ENCODE measurements at places on chromosomes 2 and 18.

DNA sequence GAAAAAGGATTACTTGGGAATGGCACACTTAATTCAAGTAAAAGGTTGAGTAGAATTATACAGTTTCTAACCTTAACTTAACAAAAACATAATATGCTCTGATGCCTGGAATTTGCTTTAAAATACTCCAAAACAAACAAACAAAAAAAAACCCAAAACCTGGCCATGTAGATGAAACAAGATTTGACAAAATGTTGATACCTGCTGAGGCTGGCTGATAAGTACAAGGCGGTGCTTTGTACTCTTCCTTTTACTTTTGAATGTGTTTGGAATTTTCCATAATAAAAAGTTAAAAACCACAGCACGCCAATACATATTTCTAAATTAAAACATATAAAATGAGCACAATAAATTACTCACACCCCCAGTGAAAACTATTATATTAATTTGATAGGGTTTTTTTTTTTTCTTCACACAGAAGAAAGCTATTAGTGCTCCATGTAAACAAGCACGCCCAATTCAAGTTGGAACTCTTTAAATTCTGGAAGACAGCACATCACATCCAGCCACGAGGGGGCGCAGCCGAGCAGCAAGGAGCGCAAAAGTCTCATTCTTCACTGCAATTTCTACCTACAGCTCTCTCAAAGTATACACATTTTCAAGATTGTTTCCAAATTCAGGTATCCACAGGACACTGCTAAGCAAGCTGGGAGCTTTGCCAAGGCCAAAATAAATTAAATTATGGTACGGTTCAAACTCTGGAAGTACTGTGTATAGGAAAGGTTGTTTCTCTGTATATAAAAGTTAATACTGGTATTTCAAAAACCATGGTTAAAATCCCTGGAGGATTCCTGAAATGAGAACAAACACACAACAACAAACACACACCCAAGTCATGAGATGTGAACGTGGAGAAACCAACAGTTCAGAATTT lies 7.5 kb downstream of the SERTAD2 start:
- peak; percentile 75 for DNase-seq

DNA sequence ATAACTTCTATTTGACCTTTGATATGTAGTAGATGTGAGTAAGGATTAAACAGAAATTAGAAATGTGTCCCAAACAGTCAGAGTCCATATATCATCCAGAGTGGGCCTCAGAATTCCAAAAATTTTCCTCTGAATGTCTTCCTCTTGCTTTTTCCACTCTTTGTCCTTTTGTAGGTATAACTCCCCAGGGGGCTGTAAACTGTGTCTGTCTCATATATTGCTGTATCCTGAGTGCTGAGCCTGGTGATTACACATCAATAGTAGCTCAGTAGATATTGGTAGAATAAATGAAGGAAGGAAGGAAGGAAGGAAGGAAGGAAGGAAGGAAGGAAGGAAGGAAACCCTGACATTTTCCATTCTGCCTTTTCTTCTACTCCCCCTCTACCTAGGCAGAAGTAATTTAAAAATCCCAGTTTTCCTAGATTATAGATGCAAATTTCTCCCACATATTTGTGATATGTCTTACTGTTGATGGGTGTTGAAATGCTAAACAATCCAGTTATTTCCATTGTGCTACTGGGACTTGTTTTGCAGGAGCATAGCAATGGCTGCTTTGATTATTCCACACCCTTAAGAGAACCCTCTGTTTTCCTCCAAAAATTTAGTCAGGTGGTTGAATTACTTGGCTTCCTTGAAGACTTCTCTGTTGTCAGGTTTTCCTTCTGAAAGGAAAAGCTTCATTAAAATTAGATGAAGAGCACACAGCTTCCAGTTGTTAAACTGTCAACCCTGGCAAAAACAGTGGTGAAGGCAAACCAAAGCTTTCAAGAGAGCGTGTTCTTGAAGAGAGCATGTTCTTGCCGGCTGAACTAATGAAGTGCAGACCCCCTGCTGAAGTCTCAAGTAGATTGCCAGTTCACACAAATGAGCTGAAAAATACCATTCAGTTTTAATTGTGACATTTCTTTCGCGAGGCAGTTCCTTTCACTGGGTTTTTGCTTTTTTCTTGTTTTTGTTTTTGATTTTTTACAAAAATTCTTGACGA lies 147.8 kb downstream of the KCNE4 start:
- DNase-seq: no peak

DNA sequence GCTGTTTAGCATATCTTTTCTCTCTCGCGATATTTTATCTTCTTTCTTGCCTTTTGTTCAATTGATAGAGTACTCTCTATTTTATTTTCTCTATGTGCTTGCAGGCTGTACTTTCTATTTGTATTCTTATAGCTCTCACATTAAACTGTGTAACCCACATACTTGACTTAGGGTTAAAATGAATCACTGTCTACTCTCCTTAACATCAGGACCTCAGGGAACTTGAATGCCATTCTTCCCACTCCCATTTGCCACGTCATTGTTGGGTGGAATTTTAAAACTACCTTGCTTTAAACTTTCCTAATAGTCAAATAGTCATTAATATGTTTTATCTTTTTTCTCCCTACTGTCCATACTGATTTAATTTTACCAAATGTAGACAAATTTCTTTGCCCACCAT lies 269.7 kb downstream of the ALPK2 start:
- no peak for DNase-seq

GRCh38 chr18:79805926-79806487 lies 8.3 kb downstream of the KCNG2 start:
- DNase-seq: no peak

DNA sequence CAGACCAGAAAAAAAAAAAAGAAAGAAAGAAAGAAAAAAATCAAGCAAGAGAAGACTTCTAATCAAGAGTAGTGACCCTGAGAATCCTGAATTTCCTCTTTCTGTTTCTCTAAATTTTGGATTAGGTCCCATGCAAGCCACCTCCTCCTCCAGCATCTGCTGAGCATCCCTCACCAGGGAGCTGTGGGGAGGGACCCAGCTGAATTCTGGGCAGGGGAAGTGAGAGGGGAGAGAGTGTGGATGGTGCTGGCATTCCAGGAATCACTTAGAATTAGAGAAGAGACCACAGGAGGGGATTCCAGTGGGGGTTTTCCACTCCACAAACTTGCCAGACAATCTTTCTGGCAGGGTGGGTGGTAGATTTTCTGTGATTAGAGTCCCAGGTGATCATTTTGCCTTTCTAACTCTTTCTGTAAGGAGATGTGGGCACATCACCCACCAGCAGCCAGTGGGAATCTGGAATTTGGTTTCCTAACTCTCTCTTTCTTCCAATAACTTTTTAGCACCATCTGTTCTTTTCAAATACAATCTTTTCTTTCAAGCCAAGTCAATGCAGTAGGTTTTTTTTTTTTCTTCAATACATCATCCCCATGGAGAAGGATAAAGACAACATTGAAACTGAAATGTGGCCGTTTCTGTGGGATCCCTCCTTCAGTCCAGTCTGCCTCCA lies 279.2 kb downstream of the CLIP4 start:
- no peak for DNase-seq

- no peak for DNase-seq
Measured at GRCh38 chr2:226580403-226580802, 219.2 kb downstream of the IRS1 start.

- DNase-seq: no peak
Measured at GRCh38 chr2:146451972-146452371, 1392.9 kb upstream of the ACVR2A start.

GRCh38 chr2:48364100-48364499 lies 165.9 kb upstream of the STON1 start:
- no peak for DNase-seq

DNA sequence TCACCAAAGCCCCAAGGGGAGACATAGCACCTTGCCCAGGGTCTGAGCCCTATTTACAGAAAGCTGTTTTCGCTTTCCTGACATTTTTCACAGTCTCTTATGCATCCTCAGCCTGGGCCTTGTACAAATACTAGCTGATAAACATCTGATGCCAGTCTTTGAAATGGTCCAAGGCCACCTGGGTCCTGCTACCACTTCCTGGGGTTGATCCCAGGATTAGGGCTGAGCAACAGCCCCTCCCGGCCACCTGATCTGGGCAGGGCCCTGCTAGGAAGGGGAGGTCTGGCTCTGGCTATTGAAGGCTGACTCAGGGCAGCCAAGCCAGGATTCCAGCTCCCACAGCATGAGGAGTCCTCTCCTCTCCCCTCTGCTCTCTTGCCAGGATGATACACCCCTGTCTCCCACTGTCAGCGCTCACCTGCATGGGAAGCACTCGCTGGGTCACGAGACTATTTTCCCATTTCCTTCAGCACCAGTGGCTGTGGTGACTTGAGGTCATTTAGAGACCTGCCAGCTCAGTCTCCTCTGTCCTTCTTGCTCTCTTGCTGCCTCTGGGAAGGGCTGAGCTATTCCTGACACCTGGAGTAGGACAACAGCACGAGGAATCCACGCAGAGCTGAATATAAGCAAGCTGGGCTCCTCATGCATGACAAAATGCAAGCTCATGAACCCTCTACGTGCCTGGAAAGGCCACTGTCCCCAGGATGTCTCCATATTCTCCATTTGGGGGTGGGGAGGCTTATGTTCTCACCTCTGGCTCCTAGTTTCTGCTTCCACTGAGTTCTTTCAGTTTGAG lies 53.0 kb upstream of the LGALSL start:
- no peak for DNase-seq

DNA sequence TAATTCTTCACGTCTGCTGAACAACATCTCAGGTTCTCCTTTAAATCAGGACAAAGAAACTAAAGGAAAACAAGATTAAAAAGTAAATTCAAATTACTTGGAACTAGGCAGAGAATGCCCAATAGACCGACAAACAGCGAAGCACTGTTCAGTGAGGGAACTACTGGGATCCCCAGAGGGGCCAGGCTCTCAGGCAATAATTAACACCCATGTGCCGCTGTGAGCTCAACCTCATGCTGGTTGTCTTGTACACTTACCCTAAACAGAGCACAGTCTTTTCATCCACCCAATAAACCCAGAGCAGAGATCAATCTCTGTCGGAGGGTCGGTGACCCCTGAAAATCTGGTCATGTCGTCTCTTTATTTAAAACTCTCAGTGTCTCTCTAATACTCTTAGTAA lies 229.9 kb upstream of the CRIM1 start:
- DNase-seq: no peak

DNA sequence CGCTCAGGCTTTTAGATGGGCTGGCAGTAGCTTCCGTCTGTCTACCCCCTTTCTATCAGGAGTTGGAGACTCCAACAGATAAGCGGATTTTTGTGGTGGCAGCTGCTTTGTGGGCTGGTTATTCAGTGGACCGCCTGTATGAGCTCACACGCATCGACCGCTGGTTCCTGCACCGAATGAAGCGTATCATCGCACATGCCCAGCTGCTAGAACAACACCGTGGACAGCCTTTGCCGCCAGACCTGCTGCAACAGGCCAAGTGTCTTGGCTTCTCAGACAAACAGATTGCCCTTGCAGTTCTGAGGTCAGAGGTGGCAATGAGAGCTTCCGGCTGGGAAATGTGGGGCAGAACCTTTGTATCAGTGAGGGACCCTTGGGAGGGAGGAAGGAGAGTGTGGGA lies 14.8 kb downstream of the CAD start:
- no peak for DNase-seq

DNA sequence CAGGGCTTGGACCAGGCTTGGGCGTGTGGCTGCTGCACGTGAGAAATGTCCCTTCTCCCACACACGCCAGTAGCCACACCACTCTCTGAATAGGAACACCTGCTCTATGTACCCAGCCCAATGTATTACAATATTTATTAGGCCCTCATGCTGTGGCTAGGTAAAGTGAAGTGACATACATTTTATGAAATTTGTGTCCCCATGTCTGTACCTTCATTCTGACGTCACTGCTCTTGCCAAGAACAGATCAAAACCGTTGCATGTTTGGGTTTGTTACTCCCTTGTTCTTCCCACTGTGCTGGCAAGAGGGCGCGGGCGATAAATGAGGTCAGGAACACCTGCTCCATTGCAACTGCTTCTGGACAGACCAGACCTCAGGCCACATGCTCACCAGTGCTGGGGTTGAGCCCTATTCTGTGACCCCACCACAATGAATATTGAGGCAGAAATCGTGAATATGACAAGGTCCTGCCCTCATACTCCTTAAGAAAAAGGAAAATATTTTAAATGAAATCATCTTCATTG lies 436.4 kb upstream of the SALL3 start:
- no peak for DNase-seq

DNA sequence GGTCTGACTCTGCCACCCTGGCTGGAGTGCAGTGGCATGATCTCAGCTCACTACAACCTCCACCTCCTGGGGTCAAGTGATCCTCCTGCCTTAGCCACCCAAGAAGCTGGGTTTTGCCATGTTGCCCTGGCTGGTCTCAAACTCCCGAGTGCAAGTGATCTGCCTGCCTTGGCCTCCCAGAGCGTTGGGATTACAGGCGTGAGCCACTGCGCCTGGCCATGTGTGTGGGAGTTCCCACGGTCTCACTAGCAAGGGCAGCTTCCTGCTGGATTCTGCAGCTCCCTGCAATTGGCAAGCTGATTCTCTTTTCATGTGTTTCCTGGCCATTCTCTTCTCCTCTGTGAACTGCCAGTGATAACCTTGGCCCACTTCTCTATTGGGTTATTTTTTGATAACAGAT lies 84.0 kb downstream of the USP40 start:
- no peak for DNase-seq

GRCh38 chr18:56575819-56576663 lies 62.4 kb downstream of the TXNL1 start:
- DNase-seq: peak; percentile 6

GRCh38 chr2:13466076-13466475 lies 749.3 kb downstream of the TRIB2 start:
- no peak for DNase-seq

DNA sequence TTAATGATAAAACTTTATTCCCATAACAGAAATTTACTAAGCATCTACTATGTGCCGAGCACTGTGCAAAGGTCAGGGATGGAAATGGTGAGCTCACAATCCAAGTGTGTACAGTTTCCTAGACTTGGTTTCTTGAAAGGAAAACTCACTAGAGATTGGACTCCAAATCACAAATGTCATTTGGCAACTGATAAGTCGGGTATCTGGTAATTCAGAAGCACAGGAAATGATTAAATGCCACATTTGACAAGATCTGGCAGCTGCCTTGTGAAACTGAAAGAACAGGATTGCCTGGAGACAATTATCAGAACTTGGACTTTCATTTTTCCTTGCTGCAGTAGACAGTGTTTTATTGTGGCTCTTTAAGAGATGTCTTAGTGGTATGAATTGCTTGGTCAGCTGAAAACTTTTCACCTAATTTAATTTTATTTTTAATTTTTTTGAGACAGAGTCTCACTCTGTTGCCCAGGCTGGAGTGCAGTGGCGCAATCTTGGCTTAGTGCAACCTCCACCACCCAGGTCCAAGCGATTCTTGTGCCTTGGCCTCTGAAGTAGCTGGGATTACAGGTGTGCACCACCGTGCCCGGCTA lies 19.2 kb downstream of the ITGA6 start:
- no peak for DNase-seq

DNA sequence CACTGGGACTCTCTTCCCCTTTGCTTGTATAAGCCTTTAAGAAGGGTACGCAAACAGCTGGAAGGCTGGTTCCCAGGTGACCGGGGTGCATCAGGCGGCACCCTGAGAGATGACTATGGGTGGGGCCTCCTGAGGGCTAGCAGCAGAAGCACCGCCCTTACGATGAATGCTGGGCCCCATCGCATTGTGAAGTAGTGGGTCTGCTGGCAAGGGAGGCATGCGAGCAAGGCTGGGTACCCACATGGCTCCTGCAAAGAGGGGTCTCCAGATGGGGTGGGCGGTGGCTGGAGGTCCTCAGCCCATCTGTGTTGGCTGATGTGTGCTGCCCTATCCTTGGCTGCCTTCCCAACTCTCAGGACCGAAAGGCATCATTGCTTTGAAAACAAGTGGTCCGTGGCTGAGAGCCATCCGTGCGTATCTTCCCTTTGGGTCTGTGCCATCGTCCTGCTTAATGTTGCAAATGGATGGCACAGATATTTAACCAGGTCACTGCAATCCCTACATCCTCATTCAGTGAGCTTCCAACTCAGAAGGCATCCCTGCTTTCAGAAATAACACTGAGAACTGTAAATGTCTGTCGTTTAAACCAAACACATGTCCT lies 83.5 kb upstream of the GPC1 start:
- no peak for DNase-seq

Data from C1 segment of cervical spinal cord (tissue), 14 donors.